BJ (cell line): ENCODE measurements at places on chromosomes 4 and X.

- no peak for DNase-seq
Measured at GRCh38 chrX:154728431-154729190, 22.3 kb downstream of the GAB3 start.

GRCh38 chr4:2424581-2424980, 5.8 kb downstream of the CFAP99 start:
- DNase-seq: no peak

- no peak for DNase-seq
Measured at GRCh38 chrX:54237014-54237413, 54.0 kb upstream of the FAM120C start.

DNA sequence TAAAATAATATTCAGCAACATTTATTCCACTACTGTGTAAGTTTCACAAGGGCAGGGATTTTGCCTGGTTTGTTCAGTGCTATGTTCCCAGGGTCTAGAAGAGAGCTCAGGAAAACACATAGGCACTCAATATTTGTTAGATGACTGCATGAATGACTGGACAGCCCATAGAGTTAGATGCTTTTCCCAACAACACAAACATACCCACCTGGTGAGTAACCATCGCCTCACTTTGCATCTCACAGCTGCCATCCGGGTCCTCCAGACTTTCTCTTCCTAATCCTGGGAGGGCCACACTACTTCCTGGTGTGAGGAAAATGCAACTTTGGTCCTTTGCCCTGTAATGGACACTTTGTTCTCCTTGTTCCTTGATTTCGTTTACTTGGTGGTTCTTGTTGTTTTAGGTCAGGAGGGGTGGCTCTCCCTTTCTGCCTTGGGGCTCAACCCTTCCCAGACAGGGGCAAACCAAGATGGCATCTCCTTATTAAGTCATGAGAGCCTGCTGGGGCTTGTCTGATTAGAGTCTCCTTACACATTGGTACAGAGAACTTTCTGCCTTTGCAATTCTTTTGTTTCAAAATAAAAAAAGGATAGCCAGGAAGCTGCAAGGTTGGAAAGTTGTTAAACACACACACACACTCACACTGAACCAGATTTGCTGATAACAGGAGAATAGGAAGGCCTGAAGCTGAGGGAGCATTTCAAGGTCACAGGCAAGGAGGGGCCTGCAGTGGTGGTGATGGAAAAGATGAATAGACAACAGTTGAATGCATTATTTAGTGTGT, 190.6 kb downstream of the MID1IP1 start:
- DNase-seq: no peak

GRCh38 chr4:102338405-102338804, 6.9 kb downstream of the SLC39A8 start:
- no peak for DNase-seq
